Dorsolateral prefrontal cortex (tissue), 122 donors: ENCODE measurements at places on chromosomes 4 and X. TPM values are rescaled to one million over a fixed set of nuclear protein-coding genes. Genes with fewer than 3 reads are reported as not detected.

PLP1 gene
- 4,843 TPM for total RNA-seq

GRCh38 chr4:7922466-7922865 lies 17.2 kb downstream of the AFAP1 start:
- no peak for DNase-seq

DNA sequence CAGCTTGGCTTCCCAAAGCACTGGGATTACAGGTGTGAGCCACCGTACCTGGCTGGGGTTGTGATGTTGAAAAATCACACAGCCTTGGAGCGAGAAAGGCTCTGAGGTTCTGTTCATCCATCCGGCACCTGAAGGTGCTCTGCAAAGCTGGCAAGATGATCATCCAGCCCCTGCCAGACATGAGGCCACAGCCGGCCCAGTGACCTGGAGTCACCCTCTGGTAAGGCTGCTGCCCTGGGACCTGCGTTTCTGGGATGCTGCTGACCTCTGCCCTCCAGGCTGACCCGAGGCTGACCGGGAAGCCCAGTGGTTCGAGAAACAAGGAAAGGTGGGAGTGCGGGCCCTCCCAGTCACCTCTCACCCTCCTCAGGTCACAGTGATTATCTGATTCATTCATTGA lies 13.5 kb upstream of the WFS1 start:
- no peak for DNase-seq

BRS3 gene
- not detected for total RNA-seq

PRDM5 gene
- 11.6 TPM for total RNA-seq

- no peak for DNase-seq
These were observed 30.4 kb downstream of the ACSL1 start for GRCh38 chr4:184795214-184795844.

DNA sequence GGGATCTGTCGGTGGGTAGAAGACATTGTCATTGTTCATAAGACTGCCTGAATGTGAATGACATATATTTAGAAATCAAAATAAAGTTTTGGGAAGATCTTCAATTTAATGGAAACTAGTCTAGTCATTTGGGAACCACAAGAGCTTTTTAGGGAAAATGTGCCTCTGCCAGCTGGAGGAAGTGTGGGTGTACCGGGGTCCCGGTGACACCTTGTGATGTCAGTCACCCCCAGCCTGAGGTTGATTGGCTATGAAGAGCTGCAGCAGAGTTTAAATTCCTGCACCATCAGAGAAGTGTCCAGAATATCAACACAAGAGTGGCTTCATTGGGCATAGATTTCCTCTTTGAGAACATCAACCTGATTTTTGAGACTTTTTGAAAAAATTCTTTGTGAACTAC lies at the start of gene DMP1:
Gene DMP1 (plus strand): TSS at position 301 of the 400 bp plus-strand sequence. CDS start 6,213 bp downstream, outside the sequence.
- DNase-seq = no peak

GRCh38 chr4:70687392-70687791 lies 940 bp upstream of the UTP3 start:
- DNase-seq = no peak

DNA sequence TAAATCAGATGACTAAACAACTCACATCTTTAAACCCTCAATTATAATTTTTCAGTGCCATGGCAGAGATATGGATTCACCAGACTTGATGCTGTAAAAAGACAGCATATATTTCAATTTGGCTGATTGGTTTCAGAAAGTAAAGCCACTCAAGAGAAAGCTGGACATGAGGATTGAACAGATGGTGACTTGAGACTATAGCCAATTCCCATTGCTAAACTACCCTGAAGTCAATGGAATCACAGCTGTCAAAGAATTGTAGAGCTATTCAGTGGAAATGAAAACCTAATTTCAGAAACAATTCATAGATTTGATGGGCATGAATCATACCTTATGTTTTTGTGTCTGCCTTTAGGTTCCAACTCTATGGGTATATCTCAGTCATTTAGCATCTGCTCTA lies 510.6 kb upstream of the BOD1L1 start:
- no peak for DNase-seq

DNA sequence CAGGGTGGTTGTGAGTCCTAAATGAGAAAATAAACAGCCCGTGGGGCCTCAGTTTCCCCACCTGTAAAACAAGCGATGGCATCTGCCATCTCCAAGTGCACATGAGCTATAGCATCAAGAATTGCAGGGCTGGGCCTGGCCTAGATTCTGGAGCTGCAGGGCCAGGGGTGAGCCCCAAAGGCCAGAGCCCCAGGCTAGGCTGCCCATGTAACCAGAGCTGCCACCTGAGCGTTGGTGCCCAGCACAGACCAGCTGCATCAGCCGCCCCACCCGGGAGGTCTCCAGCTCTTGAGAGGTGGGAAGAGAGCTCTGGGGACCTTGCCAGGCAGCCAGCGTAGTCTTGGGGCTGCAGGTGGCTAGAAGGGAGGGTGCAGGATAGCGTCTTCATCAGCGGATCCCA lies 27.0 kb upstream of the GPR78 start:
- no peak for DNase-seq

PAGE2 gene
- total RNA-seq = not detected

GRCh38 chr4:121255986-121256750 lies 92.0 kb upstream of the TNIP3 start:
- DNase-seq = no peak

- DNase-seq = no peak
These were observed 127.6 kb upstream of the ETNPPL start for GRCh38 chr4:108890484-108890881.

- no peak for DNase-seq
These were observed 40.3 kb upstream of the ATXN3L start for GRCh38 chrX:13360146-13360545.

GRCh38 chrX:16123222-16123786 lies at the start of gene GRPR:
GRPR (plus strand) TSS chrX:16123565; CDS start chrX:16123954, 389 bp downstream.
- peak; percentile 56 for DNase-seq

GRCh38 chr4:160142579-160142978 lies 1039.7 kb downstream of the RAPGEF2 start:
- no peak for DNase-seq

DUSP21 gene
- total RNA-seq = not detected

DNA sequence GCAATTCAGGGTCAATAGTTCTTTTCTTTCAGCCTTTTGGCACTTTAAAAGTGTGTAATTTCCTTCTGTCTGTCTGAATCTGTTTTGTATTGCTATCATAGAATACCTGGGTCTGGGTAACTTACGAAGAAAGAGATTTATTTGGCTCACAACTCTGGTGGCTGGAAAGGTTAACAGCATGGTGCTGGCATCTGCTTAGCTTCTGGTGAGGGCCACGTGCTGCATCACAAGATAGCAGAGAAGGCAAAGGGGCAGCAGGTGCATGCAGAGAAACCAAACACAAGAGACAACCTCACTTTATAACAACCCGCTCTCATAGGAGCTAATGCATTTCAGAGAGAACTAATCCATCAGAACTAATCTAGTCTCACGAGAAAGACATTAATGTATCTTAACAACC lies 18.8 kb downstream of the RGN start:
- DNase-seq = no peak

PRR27 gene
- not detected for total RNA-seq

DNA sequence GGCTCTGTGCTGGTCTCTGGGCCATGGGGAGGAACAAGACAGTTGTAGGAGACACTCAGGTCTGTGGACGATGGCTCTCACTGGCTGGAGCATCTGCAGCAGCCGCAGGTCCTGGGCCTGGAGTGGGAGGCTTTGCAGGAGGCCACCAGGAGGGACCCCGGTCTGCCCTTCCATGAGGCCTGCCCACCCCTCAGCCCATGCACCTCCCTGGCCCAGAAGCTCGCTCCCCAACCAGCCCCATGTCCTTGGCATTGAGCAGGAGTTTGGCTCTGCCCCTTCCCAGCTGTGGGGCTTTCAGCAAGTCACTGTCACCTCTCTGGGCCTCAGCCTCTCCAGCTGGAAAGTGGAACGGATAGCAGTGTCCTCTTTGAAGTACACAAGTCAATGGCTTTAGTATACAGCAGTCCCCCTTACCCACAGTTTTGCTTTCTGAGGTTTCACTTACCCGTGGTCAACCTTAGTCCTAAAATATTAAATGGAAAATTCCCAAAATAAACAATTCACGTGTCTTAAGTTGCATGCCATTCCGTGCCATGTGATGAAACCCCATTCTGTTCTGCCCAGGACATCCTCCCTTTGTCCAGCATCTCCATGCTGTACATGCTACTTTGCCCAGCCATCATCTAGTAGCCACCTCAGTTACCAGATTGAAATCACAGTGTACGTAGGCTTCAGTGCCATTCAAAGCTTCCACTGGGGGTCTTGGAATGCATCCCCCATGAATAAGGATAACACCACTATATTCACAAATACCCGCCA lies 104.0 kb downstream of the CPZ start:
- DNase-seq = no peak

CHRDL1 gene
- total RNA-seq = 30.1 TPM

PNMA6A gene
- 52.9 TPM for total RNA-seq

DNA sequence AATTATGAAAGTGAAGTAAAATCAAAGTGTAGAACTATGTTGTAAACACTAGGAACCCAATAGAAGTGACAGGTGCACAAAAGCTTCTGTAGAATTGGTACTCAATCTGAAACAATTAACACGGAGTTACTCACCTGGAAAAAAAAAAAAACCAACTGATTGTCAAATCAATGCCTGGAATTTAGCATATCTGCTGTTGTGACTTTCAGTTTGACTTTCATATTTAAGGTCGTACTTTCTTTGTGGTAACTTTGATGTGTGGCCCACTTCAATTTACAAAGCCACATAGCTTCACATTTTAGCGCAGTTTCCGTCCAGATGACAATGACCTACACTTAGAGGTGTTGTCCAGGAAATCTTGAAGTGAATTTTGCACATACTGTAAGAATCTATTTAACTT lies 1124.9 kb downstream of the STIM2 start:
- no peak for DNase-seq

- peak; percentile 81 for DNase-seq
These were observed at the start of gene GRID2 for GRCh38 chr4:92303621-92304027. GRID2 (plus strand) TSS chr4:92303966.

DNA sequence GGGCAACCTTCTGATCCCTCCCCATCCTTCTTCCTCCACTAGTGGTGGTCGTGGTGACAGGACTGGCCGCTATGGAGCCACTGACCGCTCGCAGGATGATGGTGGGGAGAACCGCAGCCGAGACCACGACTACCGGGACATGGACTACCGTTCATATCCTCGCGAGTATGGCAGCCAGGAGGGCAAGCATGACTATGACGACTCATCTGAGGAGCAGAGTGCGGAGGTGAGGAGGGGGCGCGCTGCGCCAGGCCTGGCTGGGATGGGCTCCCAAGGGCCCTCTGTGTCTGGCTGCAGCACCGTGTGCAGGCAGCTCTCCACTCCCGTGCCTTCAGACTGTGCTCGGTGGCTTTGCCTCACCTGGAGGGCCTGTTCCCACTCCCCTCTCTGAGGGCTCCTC lies 24.3 kb downstream of the RBM10 start:
- DNase-seq = peak; percentile 14

GRCh38 chr4:42673082-42673425 lies 16.1 kb upstream of the ATP8A1 start:
- no peak for DNase-seq

DNA sequence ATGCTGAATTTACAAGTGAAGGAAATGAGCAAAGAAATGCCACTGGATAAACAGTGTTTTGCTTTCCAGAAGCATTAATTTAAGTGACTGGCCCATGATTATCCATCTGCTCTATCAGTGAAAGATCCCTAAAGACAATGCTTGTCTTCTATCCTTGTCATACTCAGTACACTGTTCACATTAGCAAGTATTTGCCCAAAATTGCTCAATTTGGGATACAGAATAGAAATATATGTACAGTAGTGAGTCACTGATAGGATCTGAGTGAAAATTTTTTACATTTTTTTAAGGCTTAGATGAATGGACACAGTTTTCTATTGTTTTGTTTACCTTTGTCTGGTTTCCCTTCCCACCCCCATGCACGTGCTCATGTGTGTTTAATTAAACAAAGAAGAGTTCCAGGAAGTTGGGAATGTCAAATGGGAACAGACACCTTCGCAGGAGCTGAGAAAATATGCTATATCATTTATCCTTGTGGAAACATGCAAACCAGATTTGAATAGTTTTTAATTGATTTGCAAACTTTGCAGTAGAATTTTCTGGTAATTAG lies 656.3 kb downstream of the RPA4 start:
- DNase-seq = no peak

- no peak for DNase-seq
These were observed 323.9 kb upstream of the CXXC4 start for GRCh38 chr4:104818579-104818978.

DNA sequence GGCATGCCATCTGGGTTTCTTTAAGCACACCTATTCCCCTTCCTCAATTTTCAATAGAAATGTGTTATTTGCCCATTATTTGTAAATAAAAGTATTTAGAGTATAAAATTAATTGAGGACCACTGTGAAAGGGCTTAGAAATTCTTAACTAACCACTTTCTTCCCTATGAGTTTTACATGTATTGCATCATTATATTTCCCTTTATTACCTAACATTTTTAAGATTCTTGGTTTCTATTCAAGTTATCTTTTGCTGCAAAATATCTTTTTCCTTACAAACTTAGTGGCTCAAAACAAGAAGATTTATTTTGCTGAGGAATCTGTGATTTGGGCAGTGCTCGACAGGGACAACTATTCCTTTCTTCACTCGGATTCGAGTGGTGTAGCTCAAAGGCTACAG lies 40.5 kb downstream of the GRID2 start:
- DNase-seq = no peak

- DNase-seq = no peak
These were observed 34.1 kb downstream of the TRIM2 start for GRCh38 chr4:153238135-153238919.

FGFRL1 gene
- 58.4 TPM for total RNA-seq

PIGA gene
- 22.4 TPM for total RNA-seq

DNA sequence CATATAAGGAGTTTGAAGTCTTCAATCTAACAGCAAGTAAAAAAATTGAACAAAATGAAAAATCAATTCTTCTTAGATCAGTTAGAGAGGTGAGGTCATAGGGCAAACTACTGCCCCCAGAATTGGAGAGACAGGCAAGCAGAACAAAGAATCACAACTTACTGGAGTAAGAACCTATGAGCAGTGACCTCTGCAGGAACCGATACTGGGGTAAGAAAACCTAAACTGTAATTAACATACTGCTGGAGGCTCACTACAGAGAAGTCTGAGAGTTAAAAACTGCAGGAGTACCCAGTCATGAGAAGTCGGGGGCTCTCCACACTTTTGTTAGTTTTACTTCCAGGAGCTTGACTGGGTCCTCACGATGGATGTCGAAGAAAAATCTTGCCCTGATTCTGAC lies 16.0 kb downstream of the CLDN22 start:
- DNase-seq = no peak

GRCh38 chr4:85760511-85760910 lies 285.6 kb downstream of the ARHGAP24 start:
- DNase-seq = no peak

DNA sequence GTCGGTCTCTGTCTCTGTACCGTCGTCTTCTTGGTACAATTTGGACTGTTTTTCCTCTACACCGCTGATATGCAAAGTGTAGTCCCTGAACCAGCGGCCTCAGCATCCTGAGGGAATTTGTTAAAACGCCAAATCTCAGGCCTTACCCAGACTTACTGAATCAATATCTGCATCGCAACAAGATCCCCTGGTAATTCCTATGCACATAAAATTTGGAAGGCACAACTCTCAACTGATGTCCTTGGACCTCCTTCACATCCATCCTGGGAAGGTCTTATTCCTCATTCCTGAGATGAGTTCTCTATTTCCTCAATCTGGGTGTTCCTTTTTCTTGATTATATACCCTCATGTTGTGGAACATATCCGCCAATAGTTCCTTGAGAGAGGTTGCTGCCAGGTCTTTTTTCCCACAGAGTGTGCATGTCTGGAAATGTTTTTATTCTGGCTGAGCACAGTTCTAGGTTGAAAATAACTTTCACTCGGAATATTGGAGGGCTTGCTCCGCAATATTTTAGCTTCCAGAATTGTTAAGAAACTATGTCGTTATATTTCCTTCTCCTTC lies 738 bp upstream of the HPF1 start:
- DNase-seq = no peak
